NCI-H526 (cell line): ENCODE measurements at places on chromosomes 7 and 10.

GRCh38 chr10:66222462-66223046, 703.3 kb upstream of the LRRTM3 start:
- no peak for DNase-seq

DNA sequence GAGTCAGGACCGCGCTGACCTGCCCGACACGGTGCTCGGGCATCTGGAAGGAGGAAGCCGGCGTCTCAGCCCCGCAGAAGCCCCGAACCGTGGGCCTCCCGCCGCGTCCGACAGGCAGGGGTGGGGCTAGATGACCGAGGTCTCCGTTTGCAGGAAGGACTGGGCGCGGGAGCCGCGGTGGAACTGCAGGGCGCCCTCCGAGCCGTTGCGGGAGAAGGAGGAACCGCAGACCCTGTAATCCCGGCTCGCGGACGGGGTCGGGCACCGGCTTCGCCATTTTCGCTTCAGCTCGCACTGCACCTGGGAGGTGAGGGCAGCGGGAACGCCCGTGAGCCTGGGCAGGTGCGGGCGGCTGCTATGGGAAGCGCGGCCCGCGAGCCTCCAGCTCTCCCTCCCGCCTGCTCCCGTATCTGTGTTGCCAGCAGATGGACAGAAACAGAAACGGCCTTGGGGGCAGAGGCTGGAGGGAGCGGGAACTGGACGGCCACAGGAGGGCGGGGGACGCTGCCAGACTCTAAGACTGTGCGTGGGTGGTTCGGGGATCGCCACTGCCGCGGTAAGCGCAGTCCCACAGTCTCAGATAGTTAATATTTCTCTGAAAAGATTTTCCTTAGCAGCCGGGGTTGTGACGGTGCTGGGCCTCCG, 114.1 kb downstream of the VIPR2 start:
- DNase-seq = peak; percentile 85

GRCh38 chr7:108535744-108536143, 9.8 kb upstream of the PNPLA8 start:
- DNase-seq = no peak

DNA sequence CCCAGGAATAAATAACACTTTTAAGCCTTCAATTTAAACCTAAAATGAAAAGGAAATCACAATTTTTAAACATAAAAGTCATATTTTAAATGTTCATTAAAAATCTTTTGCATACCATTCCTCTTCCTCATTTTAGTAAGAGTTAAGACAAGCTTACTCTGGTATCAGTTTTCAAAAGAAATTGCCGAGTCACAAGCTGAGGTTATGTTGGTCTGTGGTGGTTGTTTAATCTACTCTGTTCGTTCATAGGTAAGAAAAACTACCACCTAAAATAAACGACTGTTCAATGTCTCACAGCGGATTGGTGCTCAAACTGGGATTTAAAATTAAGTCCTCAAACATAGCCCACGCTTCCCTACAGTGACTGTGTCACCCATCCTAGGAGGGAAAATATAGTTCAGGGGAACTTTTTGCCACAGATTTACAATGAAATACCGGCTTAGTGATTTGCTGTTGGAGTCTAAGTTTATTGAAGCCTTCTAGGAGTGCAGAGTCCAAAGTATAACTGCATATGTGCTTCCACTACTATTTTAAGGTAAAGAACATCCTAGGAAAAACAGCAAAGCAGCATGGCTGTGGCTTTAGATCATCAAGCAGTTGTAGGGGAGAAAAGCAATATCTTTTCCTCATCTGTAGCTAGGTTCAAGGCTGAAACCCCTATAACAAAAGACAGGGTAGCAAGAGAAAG, 61.1 kb downstream of the GNAT3 start:
- DNase-seq = no peak

DNA sequence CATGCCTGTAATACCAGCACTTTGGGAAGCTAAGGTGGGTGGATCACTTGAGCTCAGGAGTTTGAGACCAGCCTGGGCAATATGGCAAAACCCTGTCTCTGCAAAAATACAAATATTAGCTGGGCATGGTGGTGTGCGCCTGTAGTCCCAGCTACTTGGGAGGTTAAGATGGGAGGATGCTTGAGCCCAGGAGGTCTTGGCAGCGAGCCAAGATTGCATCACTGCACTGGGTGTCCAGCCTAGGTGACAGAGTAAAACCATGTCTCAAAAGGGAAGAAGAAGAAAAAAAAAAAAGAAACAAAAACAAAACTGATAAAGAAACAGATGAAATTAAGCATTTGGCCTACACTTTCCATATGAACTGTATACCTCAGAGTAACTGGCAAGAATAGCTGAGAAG, 319.2 kb downstream of the PARD3 start:
- DNase-seq = no peak

GRCh38 chr10:8065651-8066050, 11.2 kb downstream of the GATA3 start:
- no peak for DNase-seq

GRCh38 chr7:51318886-51319579, 2.4 kb upstream of the COBL start:
- DNase-seq = no peak
